T follicular helper cell (primary cell): ENCODE measurements at places on chromosomes 7 and 10.

- DNase-seq, result no peak
These were observed 18.8 kb downstream of the CELF2 start for GRCh38 chr10:11036424-11037011.

DNA sequence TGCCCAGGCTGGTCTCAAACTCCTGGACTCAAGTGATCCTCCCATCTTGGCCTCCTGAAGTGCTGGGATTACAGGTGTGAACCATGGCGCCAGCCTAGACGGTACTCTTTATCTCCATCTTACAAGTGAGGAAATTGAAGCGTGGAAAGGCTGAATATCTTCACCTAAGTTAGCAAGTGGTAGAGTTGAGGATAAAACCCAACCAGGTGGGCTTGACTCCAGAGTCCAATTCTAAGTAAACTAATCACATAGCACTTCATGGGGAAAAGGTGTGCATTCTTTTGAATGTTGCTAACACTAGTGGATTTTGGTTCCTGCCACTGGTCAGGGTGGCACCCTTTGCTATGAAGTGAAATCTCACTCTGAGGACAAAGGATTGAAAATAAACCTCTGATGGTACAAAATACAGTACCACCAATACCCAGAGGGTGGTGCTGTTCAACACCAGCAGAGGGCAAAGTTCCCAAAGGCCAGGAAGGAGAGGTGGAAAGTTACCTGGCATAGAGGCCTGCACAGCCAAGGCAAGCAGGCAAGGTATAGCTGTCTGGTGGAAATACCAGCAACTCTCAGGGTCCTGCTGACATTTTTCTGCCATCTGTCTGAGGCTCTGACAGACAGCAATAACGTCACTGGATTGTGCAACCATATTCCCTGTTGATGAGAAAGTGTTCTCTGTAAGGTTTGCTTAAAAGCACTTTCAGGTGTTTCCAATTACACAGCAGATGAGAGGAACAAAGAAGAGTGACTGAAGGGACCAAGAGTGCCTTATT lies 17.6 kb downstream of the ZDHHC16 start:
- peak; percentile 26 for DNase-seq

DNA sequence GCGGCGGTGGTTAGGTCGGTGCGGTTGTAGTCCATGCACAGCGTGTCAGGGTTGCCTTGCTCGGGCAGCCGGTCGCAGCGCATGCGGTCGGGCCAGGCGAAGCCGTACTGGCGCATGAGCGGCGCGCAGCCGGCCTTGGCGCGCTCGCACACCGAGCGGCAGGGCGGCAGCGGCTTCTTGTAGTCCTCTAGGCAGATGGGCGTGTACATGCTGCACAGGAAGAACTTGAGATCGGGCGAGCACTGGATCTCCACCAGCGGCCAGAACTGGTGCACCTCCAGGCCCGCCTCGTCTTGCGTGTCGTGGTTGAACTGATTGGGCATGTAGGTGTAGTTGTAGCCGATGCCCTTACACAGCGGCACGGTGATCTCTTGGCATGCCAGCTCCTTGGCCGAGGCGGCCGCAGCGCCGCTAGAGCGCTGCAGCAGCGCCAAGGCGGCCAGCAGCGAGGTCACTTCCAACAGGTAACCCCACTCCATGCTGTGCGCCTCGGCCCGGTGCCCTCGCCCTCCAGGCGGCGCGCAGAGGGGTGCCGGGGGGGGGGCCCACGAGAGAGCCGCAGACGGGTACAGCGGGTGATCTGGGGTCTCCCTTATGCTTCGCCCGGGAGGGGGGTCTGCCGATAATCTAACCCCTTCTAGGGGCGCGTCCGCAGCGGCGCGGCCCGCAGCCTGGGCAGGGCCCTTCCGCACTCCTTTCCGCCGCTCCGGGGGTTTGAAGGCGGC lies 983 bp downstream of the FZD8 start:
- DNase-seq, result no peak

GRCh38 chr10:52454491-52454890 lies 140.4 kb downstream of the DKK1 start:
- no peak for DNase-seq

- no peak for DNase-seq
These were observed 97.8 kb downstream of the HIPK2 start for GRCh38 chr7:139679731-139680594.

DNA sequence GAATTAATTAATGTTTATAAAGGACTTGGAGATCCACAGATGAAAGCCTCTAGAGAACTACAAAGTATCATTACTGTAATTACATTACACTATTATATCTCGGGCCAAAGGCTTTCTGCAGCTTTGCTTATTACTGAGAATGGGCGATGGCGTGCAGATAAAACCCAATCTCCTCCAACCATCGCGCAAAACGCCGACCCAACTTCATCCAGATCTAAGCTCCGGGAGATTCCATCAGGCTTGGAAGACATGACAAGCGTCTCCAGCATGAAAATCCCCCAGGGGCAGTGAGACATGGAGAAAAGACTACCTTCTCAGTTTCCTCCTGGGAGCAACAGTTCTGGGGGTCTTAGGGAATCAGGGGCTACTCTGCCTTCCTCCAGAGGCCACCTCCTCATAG lies 42.2 kb upstream of the CUX1 start:
- DNase-seq, result no peak

GRCh38 chr10:109851616-109852474 lies 71.5 kb downstream of the XPNPEP1 start:
- no peak for DNase-seq

GRCh38 chr10:78771808-78772455 lies 296.8 kb upstream of the ZMIZ1 start:
- DNase-seq, result no peak

DNA sequence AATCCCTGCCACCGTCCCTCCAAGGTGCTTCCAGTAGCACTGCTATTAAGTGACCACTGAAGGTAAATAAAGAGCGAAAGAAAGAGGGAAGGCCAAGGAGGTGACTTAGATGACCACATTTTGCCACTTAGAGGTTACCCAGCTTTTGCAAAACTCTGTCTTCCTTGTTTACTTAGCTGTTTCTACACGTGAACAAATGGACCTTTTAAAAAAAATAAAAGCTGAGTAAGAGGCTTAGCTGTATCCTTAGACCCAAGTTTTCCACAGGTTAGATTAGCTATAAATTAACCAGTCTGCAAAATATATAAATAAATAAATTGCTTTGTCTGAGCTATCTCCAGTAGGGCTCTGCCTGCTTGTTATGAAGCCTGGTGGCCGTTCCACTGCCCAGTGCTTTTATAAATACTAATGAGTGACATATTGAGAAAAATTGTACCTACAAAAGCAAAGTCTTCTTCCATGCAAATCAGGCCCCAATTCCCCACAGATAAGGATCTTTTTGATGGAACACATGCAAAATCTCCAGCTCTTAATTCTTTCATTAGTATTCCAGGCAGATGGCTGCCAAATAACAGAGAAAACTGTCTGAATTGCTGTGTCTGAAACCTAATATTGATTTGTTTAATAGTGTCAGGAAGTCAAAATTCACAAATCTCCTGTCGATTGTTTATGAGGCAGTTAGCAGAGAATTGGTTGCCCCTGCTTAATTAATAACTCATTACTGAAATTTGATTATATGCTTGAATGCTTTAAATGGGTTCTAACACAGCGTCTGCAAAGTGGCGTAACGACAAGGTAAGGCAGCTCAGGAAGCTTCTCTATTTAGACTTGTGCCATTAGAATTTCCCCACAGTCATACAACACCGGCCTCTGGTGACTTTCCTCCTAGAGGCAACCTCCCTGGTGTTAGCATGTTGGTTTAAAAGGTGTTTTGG lies 176.7 kb downstream of the EMX2 start:
- DNase-seq, result no peak

DNA sequence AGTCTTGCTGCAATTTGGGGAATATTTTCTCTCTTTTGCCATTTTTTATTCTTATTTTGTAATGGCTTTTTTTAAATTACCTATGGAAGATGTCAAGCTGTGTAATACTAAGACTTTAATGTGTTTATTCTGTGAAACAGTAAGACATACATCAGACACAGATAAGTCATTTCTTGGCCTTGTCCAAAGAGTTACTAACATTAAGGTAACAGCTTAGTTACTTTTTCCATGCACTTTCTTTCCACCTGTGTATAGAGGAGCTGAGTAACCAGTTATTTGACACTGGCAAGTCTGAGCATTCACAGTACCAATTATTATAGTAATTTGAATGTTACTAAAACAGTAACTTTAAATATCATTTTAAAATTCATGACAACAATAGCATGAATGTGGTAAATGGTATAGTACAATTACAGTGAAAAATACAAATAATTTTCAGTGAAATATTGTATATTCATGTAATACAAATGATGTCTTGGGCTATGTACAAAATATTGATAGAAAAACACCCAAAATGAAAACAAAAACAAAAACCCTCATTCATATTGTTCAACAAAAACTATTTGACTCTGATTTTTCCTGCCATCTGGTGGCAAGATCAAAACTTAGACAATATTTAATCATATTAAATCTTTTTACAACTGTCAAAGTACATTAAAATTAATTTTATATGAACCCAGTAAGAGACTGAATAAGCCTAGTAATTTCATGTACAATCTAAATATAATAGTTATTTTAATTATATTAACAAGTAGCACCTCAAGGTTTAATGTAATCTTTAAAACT lies 259.8 kb upstream of the SEMA3A start:
- DNase-seq, result no peak

DNA sequence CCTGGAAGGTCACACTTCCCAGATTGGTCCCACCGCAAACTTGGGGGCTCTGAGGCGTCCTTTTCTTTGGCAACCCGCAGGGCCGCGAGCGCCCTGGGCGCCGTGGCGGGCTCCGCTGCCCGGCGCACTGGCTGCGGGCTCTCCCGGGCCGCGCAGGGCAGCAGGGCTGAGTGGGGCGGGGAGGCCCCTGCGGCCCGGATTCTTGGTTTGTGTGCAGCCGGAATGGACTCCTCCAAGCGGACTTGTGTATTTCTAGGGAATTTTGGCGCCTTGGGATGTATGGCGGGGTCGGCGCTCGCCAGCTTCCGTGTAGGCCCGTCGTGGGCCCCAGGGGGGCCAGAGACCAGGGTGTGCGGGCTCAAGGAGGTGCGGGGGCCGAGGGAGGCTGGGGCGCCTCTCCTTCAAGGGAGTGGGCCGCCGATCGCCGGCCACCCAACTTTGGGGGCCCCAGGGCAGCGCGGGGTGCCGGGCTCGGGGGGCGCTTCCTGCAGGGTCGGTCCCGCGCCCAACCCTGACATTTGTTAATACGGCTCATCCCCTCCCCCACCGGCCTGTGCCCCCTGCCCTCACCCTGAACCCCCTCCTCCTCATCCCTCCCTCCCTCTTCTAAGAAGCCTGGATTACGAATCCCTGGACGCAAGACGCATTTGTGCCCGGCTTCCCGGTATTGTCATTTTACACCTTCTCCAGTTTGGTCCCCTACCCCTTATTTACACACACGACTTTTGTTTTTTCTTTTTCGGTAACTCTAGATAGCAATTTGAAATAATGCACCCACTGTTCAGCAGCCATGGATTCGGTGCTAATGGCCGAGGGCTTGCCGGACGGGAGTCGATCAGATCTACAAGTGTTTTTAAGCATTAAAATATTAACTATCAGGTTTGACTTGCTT lies 2.5 kb downstream of the TCF7L2 start:
- DNase-seq, result no peak

DNA sequence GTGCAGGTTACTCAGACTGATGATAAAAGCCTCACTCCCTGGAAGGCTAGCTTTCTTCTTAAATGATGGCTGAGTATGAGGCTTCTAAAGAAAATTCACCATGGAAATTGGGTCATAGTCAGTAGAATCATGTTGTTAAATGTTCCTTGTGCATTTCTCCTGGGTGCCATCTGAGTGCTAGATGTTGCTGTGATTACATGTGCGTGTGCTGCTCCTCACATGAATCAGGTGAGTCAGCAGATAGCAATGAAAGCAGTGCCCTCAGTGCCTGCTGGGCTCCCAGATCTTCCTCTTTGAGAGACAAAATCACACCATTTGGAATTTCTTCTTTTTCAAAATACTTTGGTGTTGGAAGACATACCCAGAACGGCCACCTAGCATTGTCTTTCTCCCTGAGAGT lies 331.7 kb downstream of the XPNPEP1 start:
- no peak for DNase-seq

GRCh38 chr7:47763063-47763974 lies 181.4 kb upstream of the TNS3 start:
- DNase-seq, result no peak

- no peak for DNase-seq
These were observed 18.8 kb downstream of the MMD2 start for GRCh38 chr7:4939971-4940728.

GRCh38 chr7:128681794-128682537 lies 9.9 kb downstream of the GARIN1A start:
- no peak for DNase-seq

DNA sequence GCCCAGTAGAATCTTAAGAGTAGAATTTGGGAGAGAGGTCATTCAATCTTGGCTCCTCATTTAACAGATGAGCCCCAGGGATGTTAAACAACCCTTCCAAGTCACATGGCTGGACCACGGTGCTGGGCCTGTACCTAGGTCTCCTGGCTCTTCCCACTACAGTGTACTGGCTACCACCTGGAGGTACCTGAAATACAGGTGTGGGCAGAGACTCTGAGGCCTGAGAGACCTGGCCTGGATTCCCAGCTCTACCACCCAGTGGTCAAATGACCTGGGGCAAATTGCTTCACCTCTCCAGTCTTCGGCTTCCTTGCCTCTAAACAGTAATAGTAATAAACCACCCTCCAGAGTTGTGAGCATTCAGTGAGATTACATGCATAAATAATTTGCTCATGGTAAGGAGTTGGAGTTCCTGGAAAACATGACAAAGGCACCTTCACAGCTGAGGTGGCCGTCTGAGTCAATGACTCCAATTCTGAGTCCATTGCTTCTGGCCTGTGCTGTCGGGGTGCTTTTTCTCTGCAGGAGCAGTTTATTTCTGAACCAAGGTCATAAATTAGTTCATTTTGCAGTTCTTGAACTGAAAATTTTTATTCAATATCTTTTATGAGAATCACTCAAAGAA lies 2.7 kb downstream of the GOT1 start:
- DNase-seq, result no peak

- peak; percentile 47 for DNase-seq
These were observed at the start of gene ZMYND11 for GRCh38 chr10:135132-135600. Gene ZMYND11, plus strand, starts transcription at chr10:135455. Its CDS starts 44,558 bp downstream, at chr10:180013.

DNA sequence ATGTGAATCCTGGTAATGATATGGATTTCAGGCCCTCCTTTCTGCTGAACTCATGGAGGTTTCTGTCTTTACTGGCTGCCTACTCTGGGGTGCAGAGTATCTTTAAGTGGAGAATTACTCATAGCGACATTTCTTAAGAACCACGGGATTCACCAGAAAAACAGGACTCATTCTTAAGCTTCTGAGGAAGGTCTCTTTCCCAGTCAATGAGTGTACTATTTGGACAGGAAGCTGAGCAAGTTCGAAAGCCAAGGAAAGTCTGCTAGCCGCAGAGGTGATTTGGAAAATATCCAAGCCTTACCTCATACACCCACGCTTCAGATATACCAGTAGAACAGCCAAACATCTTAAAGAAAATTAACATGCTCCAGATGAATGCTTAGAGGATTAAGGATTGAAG lies 377.6 kb upstream of the MYO3A start:
- DNase-seq, result no peak

GRCh38 chr10:30000802-30001571 lies 58.4 kb downstream of the JCAD start:
- no peak for DNase-seq

DNA sequence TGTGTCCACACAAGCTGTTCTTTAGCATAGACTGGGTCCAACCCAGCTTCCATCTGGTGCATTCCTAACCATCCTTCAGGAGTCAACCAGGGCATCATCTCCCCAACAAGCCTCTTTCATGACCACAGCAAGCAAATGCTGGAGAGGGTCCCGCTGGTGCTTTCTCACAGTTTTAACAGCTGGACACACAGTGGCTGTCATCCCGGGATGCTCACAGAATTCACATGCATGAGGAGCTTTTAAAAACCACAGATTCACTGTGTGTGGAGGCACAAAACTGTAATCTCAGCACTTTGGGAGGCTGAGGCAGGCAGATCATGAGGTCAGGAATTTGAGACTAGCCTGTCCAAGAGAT lies 6.4 kb upstream of the CYP3A7 start:
- no peak for DNase-seq
